ENCODE measurements at places on chromosomes 12 and 14.

GRCh38 chr12:77349689-77350370 is 284.5 kb upstream of the E2F7 start:
- no peak for DNase-seq

- DNase-seq, result no peak
These were observed 1206.0 kb upstream of the TMEM132C start for GRCh38 chr12:127060933-127061332.

DNA sequence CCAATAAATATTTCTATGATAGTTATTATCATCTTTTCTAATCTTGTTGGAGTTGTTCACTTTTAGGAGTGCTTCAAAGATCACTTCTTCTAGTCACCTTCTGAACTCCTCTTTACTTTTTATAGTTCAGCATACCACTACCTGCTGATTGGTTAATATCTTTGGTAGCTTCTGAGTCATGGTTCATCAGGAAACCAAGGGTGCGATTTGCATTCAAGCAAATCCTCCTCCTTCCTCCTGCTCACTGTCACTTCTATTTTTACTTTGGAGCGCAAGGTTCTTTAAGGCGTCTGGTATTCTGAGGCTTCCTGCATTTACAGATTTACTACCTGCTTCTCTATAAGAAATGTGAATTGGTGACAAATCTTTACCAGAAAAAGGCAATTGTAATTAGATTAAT is 24.0 kb downstream of the SYT1 start:
- DNase-seq, result no peak

- no peak for DNase-seq
These were observed 84.7 kb upstream of the FLRT2 start for GRCh38 chr14:85445151-85445795.

DNA sequence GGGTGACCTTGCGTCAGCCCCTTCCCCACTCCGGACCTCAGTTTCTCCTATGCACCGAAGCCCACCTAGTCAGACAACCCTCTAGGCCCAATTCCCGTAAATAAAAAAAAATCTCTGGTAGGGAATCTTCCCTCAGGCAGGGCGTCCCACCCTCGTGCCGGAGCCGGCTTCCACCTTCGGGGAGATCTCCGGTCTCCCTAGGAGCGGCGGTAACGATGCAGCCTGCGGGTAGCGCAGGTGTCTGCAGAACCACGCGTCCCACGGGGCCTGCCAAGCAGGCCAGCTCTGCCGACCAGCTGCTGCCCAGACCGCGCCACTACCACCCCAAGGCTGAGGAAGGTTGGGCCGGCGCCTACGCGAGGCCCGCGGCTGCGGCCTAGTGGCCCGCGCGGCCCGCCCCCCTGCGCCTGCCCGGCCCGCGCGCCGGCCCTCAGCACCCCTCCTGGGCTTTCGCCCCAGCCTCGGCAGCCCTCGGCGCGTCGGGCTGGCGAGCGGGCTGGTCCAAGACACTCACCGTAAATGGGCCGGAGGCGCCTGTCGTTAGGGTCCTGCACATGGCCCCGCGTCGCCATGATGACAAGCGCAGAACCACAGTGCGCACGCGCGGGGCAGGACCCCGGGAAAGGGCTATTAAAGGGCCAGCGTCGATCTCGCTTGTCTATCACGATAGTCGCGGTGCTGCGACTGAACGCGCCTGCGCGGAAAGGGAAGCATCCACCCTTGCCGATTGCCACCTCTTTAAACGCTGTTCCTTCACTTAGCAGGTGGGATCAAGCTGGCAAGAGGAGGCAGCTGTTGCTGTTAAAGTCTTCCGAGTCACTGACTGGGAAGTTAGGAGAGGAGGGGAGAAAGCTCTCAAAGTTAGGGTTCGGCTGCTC is at the start of gene NAA25:
TSS of gene NAA25 (minus strand) at position 582 of the 878 bp plus-strand sequence. CDS start at position 572, 10 bp downstream.
- DNase-seq, result peak; percentile 92

DNA sequence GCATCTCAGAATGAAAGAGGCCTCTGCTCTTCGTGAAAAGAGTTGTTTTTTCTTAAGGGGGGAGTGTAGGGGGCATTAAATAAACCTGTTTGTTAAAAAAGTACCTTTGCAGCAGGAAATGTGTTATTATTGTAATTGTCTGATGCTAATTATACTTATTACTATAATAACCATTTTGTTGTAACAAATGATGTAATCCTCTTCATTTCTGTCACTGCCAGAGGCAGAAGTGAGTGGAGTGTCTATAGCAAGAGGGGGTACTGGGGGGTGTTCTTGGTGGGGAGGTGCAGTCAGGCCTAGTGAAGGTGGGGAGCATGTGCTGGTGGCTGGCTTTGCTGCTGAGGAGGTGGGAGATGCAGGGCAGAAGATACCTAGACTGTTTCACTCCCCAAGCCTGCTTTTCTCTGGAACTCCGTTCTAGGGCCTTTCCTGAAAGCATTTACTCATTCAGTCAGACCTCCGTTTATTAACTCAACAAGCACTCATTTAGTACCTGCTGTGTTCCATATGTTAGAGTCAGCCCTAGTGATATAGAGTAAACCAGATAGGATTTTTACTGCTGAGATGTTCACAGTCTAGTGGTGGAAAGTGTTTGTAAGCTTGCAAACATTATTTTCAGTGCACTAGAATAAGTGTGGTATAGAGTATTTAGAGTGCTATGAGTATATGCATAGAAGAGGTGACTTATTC is 77.5 kb upstream of the CISTR start:
- no peak for DNase-seq

DNA sequence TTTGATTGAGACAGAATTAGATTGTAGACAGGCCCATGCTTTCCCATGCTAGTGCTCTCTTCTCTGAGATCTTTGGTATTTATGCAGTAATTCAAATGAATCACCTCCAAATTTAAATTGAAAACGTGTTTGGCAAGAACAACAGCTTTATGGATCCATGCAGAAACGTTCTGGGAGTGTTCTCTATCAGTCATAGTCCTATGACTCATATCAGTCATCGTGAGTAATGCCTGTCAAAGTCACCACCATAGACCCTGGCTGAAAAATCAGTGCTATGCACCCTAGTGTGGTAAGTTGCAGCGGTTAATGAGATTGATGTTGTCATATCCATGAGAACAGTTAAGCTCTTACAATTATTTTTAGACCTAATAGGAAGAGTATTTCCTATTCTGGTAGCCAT is 90.1 kb upstream of the FOXG1 start:
- no peak for DNase-seq

Measured in globus pallidus (tissue), 1 donor.